Right kidney (tissue), 9 donors: ENCODE measurements at places on chromosomes 7 and 10.

DNA sequence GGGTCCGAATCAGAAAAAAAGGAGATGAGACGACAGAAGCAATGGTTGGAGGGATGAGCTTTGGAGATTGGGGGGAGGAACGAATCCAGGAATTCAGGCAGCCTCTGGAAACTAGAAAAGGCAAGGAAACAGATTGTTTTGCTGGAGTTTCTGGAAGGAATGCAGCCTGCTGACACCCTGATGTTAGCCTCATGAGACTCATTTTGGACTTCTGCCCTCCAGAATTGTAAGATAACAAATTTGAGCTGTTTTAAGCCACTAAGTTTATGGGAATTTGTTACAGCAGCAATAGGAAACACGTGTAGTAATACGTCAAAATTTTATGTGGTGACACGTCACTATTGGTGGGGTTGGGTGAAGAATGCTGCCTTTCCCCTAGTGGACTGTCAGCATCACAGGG, 25.6 kb upstream of the NPS start:
- DNase-seq, result no peak

- DNase-seq, result no peak
Observed at GRCh38 chr7:8117195-8117594, 144.8 kb downstream of the ICA1 start.

DNA sequence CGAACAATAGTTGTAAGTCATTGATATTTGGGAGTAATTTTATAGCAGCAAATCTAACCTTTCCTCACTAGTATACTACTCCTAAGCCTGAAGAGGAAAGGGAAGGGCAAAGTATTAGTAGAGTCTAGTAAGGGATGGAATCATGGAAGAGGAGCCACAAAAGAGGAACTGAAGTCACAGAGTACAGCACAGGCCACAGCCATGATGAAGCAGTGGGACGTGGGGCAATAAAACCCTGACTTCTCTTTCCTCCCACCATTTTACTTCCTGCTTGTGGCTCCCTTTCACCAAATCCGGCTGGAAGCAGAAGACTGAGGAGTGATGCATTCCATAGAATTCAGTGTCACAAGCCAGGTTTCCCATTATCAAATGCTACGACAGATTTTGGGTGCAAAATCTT, 58.7 kb downstream of the CABCOCO1 start:
- no peak for DNase-seq

GRCh38 chr10:94093286-94093905, 99.7 kb downstream of the PLCE1 start:
- DNase-seq, result no peak

- no peak for DNase-seq
Observed at GRCh38 chr10:47365431-47366180, 17.4 kb downstream of the RBP3 start.

- peak; percentile 31 for DNase-seq
Observed at GRCh38 chr10:29496341-29497162, 138.2 kb downstream of the SVIL start.

- no peak for DNase-seq
Observed at GRCh38 chr10:60827791-60828488, 49.7 kb downstream of the CDK1 start.

DNA sequence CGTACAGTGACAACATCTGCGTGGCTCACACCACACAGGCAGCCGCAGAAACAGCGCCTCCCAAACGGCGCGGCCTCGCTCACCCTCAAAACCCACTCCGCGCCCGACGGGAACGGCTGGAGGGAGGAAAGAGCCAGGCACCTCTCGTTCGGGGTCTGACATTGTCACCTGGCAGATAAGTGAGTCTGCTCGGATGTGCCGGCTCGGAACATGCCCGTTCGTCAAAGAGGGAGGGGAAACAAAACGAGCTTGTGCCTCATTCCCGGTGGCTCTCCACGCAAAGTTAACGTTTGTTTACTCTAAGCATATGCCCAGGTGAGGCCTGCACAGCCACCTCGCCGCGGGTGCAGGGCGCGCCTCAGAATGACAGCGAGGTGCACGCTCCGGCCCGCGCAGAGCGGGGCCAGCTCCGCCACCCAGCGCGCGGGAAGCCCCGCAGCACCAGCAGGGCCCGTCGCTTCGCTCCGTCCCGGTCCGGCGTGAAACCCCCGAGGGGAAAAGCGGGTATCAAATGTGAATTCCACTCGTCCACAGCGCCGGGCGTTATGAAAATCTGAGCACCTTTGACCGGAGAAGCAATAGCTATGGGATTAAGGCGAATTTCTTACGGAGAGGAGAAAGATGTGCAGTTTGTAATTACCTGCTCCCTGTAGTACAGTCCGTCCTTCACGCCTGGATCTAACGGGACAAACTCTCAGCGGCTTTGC, 13.1 kb downstream of the CNPY1 start:
- peak; percentile 62 for DNase-seq

DNA sequence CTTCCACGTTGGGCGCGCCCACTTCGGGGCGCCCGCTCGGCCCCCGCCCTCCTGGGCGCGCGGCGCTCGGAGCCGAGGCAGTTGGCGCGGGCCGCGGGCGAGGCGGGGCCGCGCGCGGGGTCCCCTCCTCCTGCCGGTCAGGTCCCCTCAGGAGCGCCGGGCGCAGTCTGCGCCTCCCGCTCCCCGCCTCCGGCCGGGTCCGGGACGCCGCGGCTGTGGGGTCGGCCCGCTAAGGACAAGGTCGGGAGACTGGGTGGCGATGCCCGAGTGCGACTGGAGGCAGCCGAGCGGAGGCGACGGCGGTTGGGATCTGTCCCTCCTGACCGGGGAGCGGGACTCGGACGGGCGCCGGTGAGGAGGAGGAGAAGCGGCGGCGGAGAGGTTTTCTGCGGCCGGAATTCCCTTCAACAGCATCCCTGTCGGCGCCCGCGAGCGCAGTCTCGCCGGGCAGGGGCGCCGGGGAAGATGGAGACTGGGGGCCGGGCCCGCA, at the start of gene ATRNL1:
Gene ATRNL1 (plus strand): TSS at position 80 of the 490 bp plus-strand sequence. CDS start 386 bp downstream, at position 466.
- DNase-seq, result peak; percentile 91

DNA sequence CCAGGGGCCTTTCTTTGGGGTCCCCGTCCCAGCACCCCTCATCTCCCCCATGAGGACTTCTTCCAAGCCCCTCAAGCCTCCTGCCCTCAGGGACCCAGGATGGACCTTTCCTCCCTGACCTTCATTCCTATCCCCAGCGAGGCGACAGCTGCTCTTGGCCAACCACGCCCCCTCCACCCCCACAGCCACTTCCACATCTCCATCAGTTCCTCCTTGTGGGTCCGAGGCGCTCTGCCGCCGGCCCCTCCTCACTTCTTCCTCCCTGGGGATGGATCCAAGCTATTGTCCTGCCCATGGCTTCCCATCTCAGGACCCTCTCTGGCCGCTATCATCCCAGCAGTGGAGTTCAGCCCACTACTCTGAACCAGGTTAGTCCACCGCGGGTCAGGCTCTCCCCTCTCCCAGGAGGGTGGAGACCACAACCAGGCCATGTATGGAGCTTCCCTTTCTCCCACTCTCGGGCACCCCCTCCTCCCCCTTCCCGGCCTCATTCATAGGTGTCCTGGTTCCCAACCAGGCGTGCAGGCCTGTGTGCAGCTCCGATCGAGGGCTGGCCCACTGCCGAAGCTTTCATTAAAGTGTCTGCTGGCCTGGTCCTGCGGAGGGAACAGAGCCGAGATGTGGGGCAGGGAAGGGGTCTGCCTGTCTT, 1.7 kb upstream of the SH2B2 start:
- peak; percentile 63 for DNase-seq

DNA sequence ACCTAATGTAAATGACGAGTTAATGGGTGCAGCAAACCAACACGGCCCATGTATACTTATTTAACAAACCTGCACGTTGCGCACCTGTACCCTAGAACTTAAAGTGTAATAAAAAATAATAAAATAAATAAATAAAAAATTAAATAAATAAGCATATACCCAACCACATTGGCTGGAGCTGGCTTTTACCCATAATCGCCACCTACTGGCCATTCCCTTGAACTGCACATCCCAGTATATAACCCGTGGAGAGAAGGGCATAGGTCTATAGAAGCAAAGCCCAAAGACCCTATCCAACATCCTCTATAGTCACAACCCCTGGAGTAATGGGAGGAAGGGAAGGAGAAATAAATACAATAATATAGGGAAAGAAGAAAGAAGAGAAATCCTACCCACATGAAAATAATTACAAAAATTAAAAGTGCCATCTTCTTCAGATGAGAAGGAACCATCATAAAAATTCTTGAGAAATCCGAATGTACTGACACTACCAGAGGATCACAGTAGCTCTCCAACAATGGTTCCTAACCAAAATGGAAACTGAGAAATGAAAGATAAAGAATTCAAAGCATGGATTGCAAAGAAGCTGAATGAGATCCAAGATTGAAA, 65.6 kb downstream of the TWIST1 start:
- DNase-seq, result no peak

DNA sequence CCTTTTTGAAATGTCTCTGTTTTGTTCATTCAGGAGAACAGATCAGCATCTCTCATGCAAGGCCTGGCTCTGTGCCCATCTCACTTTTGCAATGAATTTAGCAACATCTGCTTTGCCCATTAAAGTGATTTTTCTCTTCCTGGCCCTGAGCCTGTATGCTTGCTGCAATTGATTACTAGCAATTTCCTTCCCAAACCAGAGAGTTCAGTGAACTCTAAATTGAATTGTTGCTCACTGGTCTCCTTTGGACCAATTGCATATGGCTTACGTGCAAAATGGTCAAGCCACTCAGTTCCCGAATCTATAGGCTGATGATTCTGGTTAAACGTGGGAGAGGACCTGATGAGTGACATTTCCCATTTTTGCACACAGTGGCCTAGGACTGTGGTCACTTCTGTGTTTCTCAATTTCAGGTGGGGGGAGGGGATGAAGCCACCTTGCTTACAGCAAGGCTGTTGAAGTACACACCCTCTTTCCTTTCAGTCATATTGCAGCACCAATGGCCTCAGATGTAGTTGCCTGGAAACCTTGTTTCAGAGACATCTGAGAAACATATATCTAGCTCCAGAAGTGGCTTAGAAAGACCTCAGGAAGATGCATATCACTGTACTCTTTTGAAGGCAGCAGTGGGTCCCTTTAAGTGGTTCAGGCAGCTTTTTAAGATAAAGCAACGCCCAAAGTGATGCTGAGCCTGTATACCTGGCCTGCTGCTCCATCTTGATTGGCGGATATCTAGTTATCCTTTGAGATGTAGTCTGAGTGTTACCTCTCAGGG, 201.4 kb downstream of the PTEN start:
- DNase-seq, result no peak
